ENCODE measurements at places on chromosomes 3 and 15. TPM values are rescaled to one million over a fixed set of nuclear protein-coding genes. Genes with fewer than 3 reads are reported as not detected.

The PLCH1 gene
- 2.1 TPM for polyA plus RNA-seq

The PLSCR2 gene
- polyA plus RNA-seq = not detected

- DNase-seq = no peak
Observed at GRCh38 chr15:43095243-43095642, 10.6 kb downstream of the UBR1 start.

GRCh38 chr15:36886701-36887100 lies 213.6 kb downstream of the MEIS2 start:
- no peak for DNase-seq

- no peak for DNase-seq
Observed at GRCh38 chr3:129346695-129347457, 68.2 kb downstream of the HMCES start.

GRCh38 chr3:57556459-57557084 lies 498 bp downstream of the PDE12 start:
- DNase-seq = no peak

- DNase-seq = peak; percentile 97
Observed at GRCh38 chr15:66765478-66766281, 63.6 kb downstream of the SMAD6 start.

GRCh38 chr3:132643366-132643765 lies 16.2 kb downstream of the ACAD11 start:
- no peak for DNase-seq

Data from A549 (cell line).